ENCODE measurements at places on chromosomes 6 and 20. TPM values are rescaled to one million over a fixed set of nuclear protein-coding genes. Genes with fewer than 3 reads are reported as not detected.

- DNase-seq = no peak
Measured at GRCh38 chr6:34115403-34115795, 30.5 kb downstream of the GRM4 start.

DNA sequence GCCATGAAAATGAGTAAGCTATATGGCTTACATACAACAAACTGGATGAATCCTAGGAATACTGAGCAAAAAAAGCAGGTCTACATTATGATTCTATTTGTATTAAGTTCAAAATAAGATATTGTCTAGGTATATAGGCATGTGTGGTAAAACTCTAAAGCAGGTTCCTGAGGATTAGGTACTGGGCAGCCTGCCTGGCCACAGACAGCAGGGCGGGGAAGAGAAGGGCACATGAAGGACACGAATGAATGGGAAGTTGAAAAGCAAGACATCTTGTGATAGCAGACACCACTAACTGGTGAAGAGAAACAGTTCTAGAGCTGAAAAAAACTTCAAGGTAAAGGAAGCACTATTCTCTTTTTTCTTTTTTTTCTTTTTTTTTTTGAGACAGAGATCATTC, 72.6 kb upstream of the SLC4A11 start:
- no peak for DNase-seq

- no peak for DNase-seq
Measured at GRCh38 chr6:123393331-123393730, 243.4 kb downstream of the TRDN start.

- DNase-seq = no peak
Measured at GRCh38 chr6:3806169-3806922, 42.8 kb upstream of the FAM50B start.

- no peak for DNase-seq
Measured at GRCh38 chr20:36493801-36494114, 47.6 kb upstream of the MYL9 start.

Gene KCNK16
- not detected for polyA plus RNA-seq

Gene ZSCAN23
- polyA plus RNA-seq = 0.32 TPM
